ENCODE measurements at places on chromosomes 2 and 18. TPM values are rescaled to one million over a fixed set of nuclear protein-coding genes. Genes with fewer than 3 reads are reported as not detected.

- DNase-seq: peak; percentile 75
- no peak overlapping the region for H3K27ac ChIP-seq
- no peak overlapping the region for H3K4me3 ChIP-seq
- peaks cover 5% of the 10 kb centered on the region for H3K4me1 ChIP-seq
- no peaks in the 10 kb centered on the region for H3K36me3 ChIP-seq
Measured at GRCh38 chr2:219475697-219476651, 22.7 kb upstream of the GMPPA start.

The LRRC30 gene
- not detected for total RNA-seq

DNA sequence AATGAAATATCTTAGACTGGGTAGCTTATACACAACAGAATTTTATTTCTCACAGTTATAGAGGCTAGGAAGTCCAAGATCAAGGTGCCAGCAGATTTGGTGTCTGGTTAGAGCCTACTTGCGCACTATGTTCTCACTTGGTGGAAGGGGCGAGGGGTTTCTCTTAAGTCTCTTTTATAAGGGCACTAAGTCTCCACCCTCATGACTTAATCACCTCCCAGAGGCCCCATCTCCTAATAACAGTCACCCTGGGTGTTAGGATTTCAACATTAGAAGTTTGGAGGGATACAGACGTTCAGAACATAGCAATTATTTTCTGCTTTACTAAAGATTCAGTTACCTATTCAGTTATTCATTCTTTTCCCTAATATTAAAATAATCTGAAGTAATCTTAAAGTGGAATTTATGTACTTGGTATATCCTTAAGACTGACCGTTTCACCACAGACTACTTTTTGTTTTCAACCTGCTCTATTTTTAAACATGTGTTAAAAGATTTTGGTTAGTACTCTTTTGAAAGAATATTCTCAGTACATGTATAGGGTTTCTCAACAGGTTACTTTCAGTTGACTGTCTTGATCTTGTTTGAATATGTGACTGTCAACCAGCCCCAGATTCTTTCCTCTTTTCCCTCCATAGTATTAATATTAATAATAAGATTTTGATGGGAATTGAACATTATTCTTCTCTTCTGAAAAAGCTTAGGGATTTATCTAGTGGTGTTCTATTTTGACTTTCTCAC, 130.0 kb downstream of the TAF4B start:
- H3K36me3 ChIP-seq: peaks cover 10% of the 10 kb centered on the region
- H3K4me1 ChIP-seq: no peaks in the 10 kb centered on the region
- no peak overlapping the region for H3K4me3 ChIP-seq
- no peak overlapping the region for H3K27ac ChIP-seq
- no peaks in the 10 kb centered on the region for H3K27me3 ChIP-seq
- DNase-seq: no peak

DNA sequence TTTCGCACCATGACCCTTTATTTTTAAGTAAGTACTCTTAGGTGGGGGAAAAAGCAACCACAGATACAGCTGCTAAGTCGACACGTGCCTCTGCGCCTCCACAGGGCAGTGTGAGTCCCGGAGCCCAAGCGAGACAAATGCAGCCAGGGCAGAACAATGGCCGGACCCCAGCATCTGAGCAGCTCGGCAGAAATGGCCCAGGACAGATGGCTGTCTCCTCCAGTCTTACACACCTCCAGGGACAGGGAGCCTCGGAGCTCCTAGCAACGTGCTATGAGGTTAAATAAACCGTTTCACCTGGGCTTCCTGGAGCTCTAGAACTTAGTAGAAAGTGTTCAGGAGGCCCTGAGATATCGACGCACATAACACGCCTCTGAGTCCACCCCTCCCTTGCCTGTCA, 47.3 kb upstream of the SALL3 start:
- H3K4me1 ChIP-seq: no peaks in the 10 kb centered on the region
- H3K27ac ChIP-seq: no peak overlapping the region
- no peaks in the 10 kb centered on the region for H3K27me3 ChIP-seq
- no peaks in the 10 kb centered on the region for H3K36me3 ChIP-seq
- DNase-seq: no peak

The CLEC4F gene
- not detected for total RNA-seq

DNA sequence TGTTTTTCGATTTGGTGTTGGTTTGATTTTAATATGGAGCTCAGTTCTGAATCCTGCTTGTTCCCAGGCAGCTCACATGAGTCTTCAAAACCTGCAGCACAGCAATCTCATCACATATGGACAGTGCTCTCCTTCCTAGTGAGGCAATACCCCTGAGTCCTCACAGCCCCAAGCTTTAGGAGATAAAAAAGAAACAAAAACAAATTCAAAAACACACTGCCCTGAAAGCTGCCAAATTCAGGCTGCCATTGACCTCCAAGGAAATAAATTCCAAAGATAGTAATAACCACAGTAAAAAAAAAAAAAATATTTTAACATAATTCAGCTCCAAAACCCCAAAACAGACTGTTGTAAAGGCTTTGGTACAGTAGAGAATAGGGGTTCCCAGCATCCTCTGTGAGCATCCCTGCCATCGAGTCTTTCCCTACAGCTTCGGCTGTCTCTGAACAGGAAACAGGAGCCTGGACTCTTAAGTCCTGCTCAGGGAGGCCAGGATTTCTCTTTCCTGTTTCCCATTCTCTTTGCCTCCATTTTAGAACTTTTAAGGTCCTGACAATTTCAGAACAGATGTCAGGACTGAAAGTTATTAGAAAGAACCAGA, 14.7 kb upstream of the SP3 start:
- no peak for DNase-seq
- H3K27me3 ChIP-seq: peaks cover 3% of the 10 kb centered on the region
- no peak overlapping the region for H3K4me3 ChIP-seq
- H3K4me1 ChIP-seq: no peaks in the 10 kb centered on the region
- H3K27ac ChIP-seq: no peak overlapping the region
- H3K36me3 ChIP-seq: no peaks in the 10 kb centered on the region

- peaks cover 19% of the 10 kb centered on the region for H3K36me3 ChIP-seq
- H3K27me3 ChIP-seq: no peaks in the 10 kb centered on the region
- no peak overlapping the region for H3K27ac ChIP-seq
- H3K4me1 ChIP-seq: peaks cover 20% of the 10 kb centered on the region
- no peak overlapping the region for H3K4me3 ChIP-seq
- DNase-seq: no peak
Measured at GRCh38 chr2:160465406-160465805, 28.2 kb downstream of the RBMS1 start.

Measured in activated CD8-positive, alpha-beta T cell treated with anti-CD3 and anti-CD28 coated beads, Interleukin-2, amount 10 ng/mL, durations not matched to agents 7 days and 5 days (primary cell).